ENCODE measurements at places on chromosomes 6 and 20.

DNA sequence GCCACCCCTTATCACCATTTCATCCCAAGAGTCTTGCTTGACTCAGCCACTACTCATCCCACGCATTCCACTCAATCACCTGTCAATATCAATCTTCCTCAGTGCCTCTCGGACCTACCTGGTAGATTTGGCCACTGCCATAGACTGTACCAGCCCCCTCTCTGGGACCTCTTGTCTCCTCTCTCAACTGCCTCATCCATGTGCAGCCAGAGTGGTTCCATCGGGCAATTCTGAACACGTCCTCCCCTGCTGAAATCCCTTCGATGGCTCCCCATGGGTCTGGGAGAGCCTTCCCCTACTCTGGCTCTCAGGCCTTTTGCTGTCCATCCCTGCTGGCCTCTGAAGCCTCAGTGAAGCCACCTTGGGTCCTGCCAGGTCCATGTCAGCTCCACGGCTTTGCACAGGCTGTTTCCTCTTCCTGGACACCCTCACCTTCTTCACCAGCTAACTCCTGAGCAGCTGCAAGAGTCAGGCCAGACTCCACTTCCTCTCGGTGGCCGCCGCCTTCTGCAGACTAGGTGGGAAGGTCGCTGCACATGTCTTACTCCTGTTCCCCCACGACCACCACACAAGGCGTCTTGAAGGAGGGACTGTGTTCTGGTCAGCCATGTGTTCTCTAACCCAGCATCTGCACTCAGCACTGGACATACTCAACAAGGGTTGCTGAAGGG is 120.4 kb downstream of the TOX2 start:
- DNase-seq = no peak

GRCh38 chr6:123904228-123904627 is 100.6 kb downstream of the NKAIN2 start:
- DNase-seq = no peak

DNA sequence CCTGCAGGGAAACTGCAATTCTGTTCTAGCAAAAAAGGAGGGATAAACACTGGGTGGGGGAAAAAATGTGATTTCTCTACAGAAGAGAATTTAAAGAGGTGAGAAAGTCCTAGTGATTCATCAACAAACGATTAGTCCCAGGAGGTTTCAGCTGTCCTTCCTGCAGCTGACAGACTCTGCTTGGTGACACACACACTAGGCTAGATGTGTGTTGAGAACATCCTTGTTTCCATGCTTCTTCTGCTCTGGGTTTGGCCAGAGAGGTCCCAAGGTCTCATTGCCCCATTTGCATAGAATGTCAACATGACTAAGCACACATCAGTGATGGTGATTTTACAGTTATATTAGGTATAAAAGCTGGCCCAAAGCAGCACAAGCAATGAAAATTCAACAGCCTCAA is 258.3 kb downstream of the NFATC2 start:
- DNase-seq = no peak

DNA sequence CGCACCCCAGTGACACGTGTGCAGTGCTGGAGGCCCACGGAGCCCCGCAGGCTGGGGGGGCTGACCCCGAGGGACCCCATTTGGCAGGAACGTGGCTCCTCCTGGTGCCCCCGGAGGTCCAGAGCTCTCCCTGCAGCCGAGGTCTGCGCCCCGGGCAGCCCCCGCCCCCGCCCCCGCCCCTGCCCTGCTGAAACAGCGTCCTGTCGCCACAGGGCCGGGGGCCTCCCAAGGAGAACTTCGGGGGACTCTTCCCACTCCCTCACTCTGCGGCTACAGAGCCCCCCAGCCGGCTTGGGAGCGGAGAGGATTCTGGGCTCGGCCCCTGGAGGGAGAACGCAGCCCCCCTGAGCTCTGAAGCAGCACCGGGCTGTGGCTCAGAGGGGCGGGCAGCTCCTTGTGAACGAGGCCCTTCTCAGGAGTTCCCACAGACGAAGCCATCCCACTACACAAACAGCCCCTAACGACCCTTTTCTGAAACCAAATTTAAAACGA is 115.2 kb downstream of the DLL1 start:
- DNase-seq = no peak

GRCh38 chr6:12929678-12930077 is 213.1 kb downstream of the PHACTR1 start:
- no peak for DNase-seq

GRCh38 chr20:58996226-58996611 is 10.8 kb downstream of the CTSZ start:
- no peak for DNase-seq

GRCh38 chr6:117477988-117478852 is 4.3 kb upstream of the DCBLD1 start:
- no peak for DNase-seq

DNA sequence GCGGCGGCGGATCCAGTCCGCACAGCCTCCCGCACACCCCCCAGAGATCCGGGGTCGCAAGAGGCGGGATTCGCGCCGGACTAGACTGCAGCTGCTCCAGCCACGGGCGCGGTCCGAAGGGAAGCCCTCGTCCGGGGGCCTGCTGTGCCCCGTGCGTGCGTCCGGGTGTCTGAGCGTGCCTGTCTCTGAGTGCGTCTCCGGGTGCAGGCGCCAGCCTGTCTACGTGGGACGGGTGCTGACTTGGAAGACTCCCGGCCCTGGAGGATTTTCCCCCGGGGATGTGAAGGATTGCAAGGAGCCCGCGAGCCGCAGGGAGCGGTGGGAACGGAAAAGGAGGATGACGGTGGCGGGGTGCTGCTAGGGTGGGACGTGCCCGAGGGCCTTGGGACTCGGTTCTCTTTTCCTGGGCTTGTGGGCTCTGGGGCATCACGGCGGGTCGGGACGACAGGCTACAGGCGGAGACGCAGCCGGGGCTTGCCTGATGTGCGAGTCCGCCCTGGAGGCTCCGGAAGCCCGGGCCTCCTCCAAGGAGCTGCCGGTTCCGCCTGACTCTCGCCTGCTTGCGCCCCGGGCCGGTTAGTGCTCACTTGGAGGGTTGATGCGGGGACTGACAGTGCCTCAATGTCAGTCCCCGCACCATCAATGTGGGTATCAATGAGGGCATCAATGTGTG is 5.7 kb downstream of the MAFB start:
- DNase-seq = no peak

- no peak for DNase-seq
These were observed 271.4 kb downstream of the ALDH8A1 start for GRCh38 chr6:134678436-134678889.

DNA sequence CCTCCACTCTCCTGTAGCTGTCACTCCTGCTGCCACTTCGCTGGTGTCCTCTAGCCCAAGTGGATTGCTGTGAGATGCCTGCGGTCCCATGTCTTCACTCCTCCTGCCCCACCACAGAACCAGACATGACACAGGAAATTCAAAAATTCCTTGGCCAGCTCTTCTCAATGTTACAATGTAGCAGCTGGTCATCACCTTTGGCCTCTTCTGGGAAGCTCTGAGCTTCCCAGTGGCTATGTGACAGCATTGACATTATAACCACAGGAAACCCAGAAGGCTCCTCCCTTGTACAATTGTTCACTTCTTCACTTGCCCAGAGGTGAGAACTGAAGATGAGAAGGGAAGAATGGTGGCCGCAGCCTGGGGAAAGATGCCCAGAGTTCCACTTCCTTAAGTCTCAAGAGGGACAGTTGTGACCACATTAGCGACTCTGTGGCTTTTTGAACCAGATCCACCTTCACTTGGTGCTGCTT is 76.1 kb upstream of the NAA20 start:
- no peak for DNase-seq

DNA sequence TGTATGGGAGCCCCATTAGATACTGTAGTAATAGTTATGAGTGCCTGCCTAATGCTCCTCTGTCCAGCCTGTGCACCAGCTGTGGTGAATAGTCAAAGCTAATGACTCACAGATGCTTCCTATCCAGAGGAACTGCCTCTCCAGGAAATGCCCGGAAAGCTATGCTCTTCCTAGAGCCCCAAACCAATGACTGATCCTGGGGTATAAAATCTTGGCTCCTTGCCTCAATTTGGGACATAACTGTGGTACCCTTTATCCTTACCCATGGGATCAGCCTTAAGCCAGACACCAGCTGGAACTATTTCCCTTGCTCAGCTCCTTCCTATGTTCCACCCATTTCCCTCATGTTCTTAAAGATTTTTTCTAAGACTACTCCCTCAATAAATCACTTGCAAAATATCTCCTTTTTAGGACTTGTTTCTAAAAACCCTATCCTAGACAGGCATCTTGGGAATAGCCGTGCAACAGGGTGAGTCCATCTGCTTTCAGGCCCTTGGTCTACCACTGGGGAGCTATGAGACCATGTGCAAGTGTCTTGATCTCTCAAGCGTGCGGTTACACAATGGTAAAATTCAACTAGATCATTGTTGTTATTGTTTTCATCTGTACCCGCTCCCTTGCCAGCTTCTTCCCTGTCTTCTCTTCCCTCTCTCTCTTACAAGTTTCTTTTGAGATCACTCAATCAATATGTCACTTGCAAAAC is 283.7 kb downstream of the BTBD3 start:
- DNase-seq = no peak

Data from effector CD4-positive, alpha-beta T cell (primary cell).